Thymus (tissue), 14 donors: ENCODE measurements at places on chromosomes 3 and 15.
A peak's percentile ranks its signal among the peaks of the same experiment; 100 is the strongest.

DNA sequence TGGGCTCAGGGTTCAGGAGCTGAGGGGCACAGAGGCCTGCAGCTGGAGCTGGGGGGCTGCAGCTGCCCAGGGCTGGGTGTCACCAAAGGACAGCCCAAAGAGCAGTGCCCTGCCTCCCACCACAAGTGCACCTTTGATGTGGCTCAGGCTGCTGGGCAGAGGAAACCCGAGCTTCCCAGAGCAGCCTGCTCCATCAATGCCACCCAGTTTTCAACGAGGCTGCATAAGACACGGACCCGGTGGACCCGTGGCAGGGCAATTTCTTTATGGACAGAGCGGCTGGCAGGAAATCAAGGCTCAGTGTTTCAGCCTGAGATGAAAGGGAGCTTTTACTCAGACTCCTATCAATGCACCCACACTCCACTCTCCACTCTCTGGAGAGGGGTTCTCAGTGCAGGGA, 18.7 kb downstream of the SEMA5B start:
- DNase-seq, result no peak

DNA sequence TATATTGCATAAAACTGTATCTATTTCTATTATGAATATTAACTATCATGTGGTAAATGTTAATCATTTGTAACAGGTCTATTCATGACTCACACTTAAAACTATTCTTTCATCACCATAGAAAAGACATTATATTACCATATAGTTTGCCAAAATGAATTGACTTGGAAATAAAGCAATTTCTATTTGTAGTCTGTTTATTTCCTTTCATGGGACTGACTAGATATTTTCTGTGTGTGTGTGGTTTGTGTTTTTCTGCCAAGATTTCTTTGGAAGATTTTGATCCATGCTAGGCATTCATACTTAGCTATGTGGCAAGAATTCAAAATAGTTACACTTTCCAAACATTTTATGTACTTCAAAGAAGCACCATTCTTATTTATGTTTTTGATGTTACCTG, 522.5 kb upstream of the AGTR1 start:
- DNase-seq, result no peak

GRCh38 chr3:34106879-34107278, 308.4 kb downstream of the PDCD6IP start:
- DNase-seq, result peak; percentile 73

DNA sequence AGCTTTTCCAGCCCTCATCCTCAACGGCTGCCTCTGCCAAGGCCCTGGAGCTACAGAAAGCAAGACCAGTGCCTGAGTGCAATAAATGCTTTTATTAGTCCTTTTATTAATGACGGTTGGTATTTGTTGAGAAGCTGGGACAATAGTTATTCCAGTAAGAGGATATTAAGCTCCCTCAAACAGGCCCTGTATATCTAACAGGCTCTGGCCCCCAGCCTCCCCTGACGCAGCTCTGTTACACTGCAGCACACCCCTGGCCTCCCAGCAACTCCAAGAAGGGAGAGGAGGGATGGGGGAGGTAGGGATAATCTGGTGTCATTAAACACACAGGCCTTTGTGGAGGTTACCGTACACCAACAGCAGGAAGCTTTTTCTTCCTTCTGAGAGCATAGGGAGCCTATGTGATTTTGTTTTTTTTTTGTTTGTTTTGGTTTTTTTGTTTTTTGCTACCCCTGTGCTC, 30.8 kb upstream of the MAGEF1 start:
- no peak for DNase-seq

- no peak for DNase-seq
Measured at GRCh38 chr15:91468871-91469580, 369.0 kb downstream of the SV2B start.

- DNase-seq, result no peak
Measured at GRCh38 chr3:63961891-63962290, 49.7 kb upstream of the SCAANT1 start.

DNA sequence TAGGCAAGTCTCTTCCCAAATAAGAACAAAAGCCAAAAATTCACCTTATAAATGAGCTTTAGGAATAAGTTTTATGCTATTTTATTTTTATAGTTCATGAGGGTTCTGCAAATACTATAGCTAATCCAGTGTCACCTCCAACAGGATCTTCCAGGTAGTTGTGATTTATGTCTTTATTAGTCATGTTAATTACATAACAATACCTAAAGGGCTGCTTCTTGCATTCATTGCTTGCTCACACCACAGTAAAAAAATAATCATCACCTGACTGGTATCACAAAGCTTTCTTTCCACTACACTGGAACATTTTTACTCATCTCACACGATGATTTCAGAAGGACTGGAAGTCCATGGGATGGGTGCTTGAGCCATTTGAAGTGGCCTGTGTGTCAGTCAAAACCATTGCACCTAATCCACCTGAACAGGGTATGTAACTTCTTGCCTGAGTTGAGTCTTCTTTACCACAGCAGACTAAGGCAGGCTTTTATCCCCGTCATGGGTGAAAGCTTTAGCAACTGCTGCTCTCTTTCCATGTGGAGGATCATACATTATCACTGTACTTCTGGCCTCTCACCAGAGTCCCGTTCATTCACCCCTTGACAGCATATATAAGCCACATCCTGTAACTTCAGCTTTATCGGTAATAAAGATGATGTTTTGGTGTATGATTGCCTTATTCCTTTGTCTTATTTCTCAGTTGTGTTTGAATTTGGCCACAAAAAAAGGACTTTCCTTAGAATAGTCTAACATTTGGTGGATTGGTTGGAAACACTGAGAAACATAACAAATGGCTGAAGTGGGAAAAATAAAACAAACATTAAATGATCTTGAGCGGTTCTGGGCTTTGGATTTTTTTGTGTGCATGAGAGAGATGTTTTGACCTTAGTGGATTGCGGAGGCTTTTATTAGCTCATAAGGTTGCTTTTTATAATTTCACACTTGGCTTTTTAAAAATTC, 382.6 kb upstream of the THBS1 start:
- no peak for DNase-seq

DNA sequence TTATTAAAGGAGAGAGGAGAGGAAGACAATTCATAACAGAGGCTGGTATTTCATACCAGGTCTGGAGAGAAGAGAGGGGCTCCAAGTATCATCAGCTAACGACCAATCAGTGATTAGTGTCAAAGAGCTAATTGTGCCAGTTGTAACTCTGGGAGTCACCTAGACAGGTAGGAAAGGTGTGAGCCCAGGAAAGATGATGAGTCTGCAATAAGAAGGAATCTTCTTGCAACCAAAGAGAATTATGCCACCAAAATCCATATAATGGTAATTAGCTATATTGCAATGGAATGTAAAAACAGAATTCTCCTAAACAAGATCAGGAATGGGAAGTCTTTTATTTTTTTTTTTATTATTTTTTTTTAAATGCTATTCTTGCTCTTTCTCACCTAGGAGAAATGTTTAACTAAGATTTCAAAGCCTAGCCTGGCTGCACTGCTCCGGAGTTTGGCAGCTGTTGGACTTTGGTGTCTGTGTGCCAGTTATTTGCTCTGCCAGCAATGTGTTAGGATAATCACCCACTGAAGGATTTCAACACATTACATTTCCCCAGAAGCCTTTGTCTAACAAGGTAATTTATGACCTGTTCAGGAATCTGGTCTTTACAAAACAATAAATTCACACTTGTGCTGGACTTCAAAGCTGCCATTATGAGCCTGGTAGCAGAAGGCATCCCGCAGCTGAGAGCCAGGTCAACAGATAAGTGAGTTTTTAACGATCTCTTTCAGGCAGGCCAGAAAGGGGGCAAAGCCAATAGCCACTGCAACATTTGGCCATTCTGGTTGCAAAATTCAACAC, 89.4 kb downstream of the FOXB1 start:
- DNase-seq, result no peak

- DNase-seq, result no peak
Measured at GRCh38 chr3:143885780-143886427, 37.6 kb upstream of the SLC9A9 start.

DNA sequence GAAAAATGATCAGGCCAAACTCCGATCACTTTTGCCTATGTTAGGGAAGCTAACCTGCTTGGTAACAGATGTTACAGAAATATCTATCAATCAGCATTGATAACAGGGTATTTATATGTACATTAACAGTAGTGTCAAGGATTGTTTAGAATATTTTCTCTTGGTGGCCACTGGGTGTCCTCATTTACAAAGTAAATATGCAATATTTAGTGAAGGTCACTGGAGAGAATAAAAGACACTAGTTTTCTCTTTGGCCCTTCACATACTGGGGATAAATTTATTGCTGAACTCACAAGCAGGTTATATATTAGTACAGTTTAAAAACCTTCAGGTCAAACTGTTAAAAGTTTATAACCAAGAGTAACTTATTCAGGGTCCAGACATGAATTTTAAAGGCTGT, 69.0 kb downstream of the TIGIT start:
- no peak for DNase-seq
